ENCODE measurements at places on chromosomes 7 and 10.

GRCh38 chr7:152711444-152711944 is 35.6 kb upstream of the XRCC2 start:
- no peak for DNase-seq

DNA sequence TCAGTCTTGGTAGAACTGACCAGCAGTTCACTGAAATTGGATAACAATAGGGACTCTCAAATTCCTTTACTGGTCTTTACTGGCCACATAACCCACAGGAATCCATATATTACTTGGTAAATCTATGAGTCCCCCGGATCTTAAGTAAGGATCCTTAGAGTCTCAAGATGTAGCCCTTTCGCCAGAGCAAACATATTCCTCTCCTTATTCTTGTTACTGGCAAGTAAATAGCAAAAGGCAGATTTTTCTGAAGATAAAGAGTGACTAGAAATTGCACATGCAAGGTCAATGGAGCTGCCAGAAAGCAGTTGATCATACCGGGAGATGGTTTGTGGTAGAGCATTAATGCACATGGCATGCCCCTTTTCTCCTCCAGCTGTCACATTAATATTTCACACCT is 283.0 kb downstream of the HDAC9 start:
- DNase-seq: no peak

DNA sequence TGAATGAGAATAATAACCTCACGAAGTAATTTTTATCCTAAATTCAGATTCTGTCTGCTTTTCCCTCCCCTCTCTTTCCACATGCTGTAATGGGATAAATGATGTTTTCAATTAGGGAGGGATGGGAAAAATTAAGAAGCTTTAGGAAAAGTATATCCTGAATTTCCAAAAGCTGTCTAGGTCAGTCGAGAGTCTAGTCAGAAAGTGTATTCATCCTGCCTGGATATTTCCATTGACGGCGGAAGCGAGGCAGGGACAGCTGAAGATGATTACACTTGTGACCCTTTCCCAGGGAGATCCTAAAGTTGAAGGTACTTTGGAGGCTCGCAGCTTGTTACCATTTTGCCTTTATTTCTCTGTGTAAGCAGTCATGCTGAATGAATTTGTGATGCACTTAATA is 204.1 kb downstream of the ZNF365 start:
- no peak for DNase-seq

DNA sequence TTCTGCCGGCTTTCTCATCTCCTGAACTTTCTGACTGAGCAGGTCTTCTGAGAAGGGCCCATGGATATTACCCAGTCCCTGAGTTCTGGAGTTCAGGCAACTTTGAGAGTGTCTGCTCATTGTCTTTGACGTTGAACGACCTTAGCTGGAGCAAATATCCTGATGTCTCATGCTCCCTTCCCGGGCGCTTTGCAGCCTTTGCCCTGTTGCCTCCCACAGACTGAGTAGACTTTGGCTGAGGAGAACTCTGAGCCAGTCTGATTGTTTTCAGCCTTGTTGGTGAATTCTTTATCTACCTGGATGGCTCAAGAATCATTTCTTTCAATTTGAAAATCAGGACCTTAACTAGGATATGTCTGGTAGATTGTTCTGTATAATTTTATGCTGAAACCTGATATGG is 353.7 kb downstream of the GLRX3 start:
- DNase-seq: no peak

GRCh38 chr7:20323595-20323994 is 7.1 kb upstream of the ITGB8 start:
- DNase-seq: no peak

- DNase-seq: no peak
These were observed 3.7 kb upstream of the TRIP6 start for GRCh38 chr7:100863406-100863950.

- no peak for DNase-seq
These were observed 19.1 kb downstream of the SIRT1 start for GRCh38 chr10:67903581-67903980.

DNA sequence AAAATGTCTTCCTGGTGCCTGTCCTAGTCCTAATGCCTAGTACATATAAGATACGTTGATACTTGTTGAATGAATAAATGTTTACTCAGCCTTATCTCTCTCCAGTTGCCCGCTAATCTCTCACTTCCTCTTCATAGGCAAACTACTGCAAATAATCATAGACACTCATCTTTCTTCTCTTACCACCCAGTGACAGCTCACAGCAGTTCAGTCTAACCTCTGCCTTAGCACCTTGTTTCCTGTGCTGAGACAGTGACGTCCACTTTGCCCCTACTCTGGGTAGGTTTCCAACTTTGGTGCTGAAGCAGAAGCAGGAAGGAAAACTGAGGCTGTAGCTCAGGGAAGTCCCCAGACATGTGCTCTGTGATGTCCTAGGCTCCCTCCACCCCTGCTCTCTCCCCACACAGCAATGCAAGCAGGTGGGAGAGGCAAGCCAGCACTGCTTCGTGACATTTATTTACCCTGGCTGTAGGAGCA is 45.5 kb upstream of the RHOBTB1 start:
- DNase-seq: no peak
